Femur (tissue), 1 donor: ENCODE measurements at places on chromosomes 6 and 20.
A peak's percentile ranks its signal among the peaks of the same experiment; 100 is the strongest.

GRCh38 chr20:21342656-21343345, 39.7 kb downstream of the XRN2 start:
- DNase-seq, result no peak

DNA sequence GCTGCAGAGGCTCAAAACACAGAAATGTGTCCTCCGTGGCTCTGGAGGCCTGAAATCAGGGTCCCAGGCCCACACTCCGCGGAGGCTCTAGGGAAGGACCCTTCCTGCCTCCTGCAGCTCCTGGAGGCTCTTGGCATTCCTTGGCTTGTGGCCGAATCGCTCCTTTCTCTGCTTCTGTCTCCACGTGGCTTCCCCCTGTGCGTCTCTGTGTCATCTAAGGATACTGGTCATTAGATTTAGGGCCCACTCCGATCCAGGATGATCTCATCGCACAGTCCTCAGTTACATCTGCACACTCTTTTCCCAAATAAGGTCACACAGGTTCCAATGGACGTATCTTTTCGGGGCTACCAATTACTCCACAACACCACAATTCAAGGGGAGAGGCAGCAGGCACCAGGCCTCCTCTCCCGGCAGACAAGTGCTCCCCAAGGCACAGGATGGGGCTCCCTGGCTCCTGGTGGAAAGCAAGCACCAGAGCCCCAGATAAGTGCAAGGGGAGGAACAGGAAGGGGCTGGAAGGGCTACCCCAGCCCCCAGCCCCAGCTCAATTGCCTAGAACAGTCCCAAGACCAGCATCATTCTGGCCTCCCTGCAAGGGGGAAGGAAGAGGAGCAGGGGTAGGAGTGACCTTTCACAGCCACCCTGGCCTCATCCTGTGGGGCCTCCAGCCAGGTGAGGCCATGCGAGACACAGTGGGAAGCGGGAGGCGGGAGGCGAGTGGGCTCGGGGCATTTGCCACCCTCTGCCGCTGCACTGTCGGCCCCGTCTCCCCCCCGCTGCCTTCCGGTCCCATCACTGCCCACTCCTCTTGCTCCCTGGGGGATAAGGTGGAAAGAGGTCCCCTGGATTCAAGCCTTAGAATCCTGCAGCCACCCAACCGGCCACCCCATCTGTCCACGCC, 16.3 kb downstream of the NTSR1 start:
- DNase-seq, result no peak

- DNase-seq, result no peak
Observed at GRCh38 chr6:157245436-157245835, 77.9 kb downstream of the TMEM242 start.

DNA sequence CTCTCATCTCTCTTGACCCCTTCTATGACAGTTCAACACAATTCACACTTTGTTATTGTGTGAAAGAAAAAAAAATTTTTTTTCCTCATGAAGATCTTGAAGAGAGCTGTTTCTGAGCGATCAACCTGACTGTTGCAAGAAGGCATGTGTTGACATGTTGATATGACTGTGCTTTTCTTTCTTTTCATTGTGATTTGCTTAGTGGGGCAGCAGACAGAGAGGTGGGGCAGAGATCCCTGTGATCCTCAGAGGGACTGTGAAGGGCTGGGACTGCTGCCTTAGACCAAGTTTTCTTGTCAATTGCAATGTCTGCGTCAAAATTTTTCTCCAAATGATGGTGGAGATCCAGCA, 70.8 kb upstream of the IYD start:
- DNase-seq, result no peak

- no peak for DNase-seq
Observed at GRCh38 chr6:15888798-15889772, 226.3 kb upstream of the DTNBP1 start.

DNA sequence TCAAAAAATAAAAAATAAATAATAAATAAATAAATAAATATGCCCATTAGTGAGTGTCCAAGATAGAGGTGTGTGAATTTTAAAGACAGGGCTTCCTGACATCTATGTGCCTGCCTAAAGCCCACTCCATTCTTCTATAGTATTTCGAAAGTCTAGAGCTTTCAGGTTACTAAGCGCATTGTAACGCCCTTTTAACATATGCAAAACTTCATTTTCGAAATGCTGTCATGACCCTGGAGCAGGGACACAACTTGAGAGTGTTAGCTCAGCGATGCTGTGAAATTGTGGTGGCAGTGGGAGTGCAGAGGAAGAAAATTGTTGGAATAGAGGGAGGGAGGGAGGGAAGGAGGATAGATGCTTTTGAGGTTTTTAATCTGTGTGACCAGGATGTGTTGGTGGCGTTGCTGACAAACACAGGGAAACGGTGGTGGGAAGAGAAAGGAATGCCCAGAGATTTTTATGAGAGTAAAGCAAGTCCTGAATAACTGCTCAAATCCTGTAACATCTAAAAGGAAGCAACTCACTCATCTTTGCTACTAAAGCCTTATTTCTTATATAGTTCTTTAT, 169.3 kb downstream of the ARID1B start:
- DNase-seq, result no peak

DNA sequence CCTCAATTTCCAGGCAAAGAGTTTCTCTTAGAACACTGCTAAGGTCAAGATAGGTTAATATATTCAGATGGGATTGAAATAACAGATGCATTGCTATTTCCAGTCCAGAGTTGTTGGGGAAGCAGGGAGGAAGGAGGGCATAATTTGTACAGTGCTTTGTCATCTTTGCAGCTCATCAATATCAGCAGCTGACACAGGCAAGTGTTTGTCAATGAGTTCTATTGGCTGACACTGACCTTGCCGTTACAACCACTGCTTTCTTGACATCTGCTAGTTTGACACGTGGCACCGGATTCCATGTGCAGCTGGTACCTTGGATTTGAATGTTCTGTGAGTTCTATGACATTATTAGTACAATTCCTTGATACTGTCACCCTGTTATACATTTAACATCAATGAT, 28.0 kb upstream of the MLIP start:
- peak; percentile 24 for DNase-seq

- DNase-seq, result no peak
Observed at GRCh38 chr6:111277819-111278218, 190.5 kb downstream of the SLC16A10 start.

DNA sequence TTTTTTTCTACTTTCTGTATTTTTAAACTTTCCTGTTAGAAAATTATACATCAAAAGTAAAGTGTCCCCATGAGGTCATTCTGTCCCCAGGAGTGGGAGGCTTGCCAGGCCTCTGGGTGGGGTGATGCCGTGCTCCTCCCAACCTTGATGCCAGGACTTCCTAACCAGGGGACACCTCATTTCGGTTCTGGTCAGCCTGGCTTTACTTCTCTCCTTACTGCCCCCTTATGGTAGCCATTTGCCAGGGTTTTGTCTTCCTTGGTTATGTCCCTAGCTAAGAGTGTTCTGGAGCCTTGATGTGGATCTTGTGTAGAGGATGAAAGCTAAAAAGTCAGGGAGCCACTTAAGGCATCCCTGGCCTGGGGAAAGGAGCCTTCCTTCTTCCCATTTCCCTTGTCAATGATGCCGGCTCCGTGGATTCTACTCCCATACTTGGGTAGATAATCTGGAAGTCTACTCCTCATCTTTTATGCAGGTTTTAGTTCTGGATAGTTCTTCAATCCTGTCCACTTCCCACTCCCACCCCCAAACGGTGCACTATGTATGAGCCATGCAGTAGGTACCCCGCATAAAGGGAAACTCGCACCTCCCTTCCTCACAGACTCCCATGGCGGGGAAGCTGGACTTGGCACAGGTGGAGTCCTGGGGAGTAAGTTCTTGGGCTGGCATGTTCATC, 164.1 kb upstream of the SALL4 start:
- DNase-seq, result peak; percentile 53

DNA sequence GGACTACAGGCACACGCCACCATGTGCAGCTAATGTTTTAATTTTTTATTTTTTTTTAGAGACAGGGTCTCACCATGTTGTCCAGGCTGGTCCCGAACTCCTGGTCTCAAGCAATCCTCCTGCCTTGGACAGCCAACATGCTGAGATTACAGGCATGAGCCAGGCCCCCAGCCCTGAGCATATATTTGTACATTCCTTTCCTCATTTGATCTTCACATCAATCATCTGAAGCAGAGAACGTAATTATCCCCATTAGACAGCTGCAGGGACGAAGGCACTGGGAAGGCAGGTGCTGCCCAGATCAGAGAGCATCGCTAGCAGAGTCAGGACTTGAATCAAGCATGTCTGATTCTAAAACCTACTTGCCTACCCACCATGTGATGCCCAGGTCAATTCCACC, 41.0 kb upstream of the SIRPA start:
- DNase-seq, result no peak
